ENCODE measurements at places on chromosomes 16 and 17.

GRCh38 chr16:84677017-84677803 is 22.6 kb upstream of the USP10 start:
- no peak for DNase-seq

GRCh38 chr16:13999895-14000425 is 71.2 kb upstream of the MRTFB start:
- no peak for DNase-seq

GRCh38 chr16:50340578-50340977 is 28.2 kb downstream of the BRD7 start:
- no peak for DNase-seq

GRCh38 chr16:11526655-11527350 is 59.9 kb downstream of the LITAF start:
- no peak for DNase-seq

- DNase-seq: no peak
Measured at GRCh38 chr17:39236450-39236927, 10.7 kb upstream of the STAC2 start.

- no peak for DNase-seq
Measured at GRCh38 chr17:40352779-40353394, 11.7 kb downstream of the GJD3 start.

DNA sequence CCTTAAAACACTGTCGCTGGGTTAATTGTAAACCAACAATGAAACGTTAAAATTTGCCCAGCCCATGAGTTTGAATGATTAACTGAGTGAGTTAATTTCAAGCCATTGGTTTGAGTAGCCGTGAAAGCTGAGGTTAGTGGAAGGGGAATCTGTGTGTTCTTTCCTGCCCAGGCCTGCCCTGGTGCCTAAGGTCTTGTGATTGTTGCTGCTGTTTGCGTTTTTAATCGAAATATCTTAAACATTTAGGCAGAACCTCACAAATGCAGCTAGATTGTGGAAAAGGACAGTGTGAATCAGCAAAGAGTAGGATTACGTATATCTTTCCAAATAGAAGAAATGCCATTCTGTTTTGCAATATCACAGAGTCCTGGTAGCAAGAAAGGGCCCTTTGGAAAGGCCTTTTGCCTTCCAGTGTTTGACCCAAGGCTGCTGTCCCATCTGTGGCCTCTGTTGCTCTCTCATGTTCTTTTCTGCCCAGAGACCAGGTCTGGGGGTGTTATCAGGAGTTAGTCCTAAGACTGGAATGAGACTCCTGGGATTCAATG is 113.8 kb downstream of the MSI2 start:
- DNase-seq: no peak

DNA sequence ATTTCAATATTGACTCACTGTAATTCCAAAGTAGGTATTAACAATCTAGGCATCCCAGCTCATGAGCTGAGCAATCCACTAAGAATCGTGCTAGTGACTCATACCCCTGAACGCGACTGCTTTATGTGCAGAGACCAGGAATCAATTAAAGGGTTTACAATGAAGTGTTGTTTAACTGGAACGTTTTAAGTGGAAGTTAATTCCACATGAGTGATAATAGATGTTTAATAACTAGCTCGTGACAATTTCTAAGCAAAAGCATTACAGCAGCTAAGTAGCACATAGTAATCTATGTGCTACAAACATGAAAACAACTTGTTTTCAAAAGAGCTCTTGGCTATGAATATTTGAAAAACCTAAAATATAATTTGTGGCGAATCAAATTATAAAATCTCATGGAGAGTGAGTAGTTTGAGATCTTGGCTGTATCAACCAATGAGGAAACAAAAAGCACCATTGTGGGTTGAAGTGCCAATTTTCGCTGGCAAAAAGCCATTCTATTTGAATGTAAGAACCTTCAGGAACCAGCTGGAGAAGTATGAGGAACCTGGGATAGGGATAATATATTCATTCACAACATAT is 9.4 kb downstream of the GJC1 start:
- no peak for DNase-seq

GRCh38 chr17:54932711-54933110 is 32.1 kb downstream of the TOM1L1 start:
- DNase-seq: no peak

DNA sequence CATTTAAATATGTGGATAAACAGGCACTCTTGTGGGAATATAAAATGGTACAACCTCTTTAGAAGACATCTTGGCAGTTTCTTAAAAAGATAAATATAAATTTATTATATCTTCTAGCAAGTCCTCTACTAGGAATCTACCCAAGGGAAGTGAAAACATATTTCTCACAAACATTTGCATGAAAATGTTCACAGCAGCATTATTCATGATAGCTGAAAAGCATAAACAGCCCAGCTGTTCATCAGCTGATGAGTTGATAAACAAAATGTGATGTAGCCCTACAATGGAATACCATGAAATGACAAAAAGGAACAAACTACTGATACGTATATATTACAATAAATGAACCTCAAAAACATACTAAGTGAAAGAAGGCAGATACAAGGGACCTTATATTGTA is 12.0 kb downstream of the DGKE start:
- no peak for DNase-seq

GRCh38 chr16:1026784-1027500 is 45.4 kb downstream of the SOX8 start:
- no peak for DNase-seq

GRCh38 chr16:76583945-76584344 is 306.7 kb downstream of the CNTNAP4 start:
- DNase-seq: no peak

DNA sequence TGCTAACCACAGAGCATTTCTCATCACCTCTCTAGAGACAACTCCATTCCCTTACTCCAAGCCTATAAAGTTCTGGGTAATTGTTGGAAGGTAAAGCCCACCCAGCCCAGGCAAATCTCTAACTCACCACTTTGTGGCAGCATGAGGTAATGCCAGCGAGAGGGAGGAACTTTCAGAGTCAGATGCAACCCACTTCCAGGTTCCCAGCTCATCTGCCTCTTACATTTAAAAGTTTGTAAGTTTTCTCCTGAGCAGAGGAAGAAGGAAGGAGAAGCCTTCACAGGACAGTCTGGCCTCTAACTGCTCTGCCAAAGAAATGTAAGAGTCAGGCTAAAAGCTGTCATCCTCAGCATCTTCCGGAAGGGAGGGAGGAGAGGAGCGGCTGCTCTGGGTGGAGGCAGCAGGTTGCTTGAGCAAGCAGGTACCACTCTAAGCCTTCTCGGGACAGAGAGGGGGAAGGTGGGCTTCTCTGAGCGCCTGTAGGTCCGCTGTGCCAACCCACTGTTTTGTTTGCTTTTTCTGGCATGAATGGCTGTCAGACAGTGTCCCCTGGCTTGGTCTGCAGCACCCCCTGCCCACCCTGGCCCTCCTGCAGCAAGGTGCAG is 1.0 kb downstream of the ZNF319 start:
- no peak for DNase-seq

DNA sequence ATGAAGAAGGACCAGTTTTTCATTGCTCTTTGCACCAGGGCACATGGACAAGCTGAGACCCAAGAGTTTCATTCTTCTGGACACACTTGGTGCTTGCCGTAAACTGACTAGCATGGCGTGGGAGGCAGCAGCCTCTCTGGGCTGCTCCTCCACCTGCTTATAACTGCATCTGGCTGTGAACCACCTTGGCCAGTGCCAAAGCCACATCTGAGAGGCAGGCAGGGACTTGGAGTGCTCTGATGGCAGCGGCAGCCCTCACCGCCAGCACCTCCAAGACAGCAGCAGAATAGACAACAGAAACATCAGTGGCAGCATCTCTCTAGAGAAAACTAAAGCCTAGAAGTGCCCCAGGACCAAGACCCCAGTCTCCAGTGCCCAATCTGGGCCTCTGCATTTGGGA is 4.7 kb downstream of the KRT37 start:
- DNase-seq: no peak

GRCh38 chr16:69166221-69166833 is 20.6 kb upstream of the SNTB2 start:
- no peak for DNase-seq

- DNase-seq: peak; percentile 98
Measured at GRCh38 chr17:59154721-59155438, at the start of gene SKA2. TSS of gene SKA2 (minus strand) at chr17:59155186. CDS start at chr17:59155163, 23 bp downstream.

DNA sequence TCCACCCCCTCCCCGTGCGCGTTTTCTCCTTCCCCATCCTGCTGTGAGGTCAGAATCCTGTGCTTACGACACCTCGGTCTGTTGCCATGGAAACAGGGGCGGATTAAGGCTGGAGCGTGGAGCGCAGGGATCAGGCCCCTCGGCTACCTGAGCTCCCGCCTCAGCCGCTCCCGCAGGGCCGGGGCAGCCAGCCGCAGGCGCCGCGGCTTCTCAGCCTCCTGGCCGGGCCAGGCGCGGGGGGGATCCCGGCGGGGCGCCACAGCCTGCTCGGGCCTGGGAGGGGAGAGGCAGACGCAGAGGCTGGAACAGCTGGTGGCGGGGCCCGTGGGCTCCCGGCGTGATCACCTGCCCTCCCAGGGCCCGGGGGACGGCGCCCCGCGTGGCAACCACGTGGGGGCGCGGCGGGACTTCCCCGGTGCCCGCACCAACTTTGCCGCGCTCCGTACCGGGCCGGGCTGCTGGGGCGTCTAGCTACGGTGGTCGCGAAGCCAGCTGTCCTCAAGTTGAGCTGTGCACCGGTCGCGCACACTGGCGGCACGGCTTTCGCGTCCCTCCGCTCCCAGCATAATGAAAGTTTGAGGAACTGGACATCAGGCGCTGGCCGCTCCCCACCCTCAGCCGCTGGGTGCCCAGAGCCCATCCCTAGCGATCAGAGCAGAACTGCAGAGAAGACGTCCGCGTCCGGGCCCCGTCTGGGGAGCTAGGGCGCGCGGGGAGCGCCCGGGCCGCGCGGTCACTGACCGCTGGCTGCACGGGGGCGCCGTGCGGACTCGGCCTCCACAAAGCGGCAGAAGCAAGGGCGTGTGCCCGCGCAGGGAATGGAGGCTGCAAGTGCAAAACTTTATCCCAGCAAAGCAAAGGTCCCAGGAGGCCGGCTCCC is 1.2 kb downstream of the RTN4RL1 start:
- no peak for DNase-seq

DNA sequence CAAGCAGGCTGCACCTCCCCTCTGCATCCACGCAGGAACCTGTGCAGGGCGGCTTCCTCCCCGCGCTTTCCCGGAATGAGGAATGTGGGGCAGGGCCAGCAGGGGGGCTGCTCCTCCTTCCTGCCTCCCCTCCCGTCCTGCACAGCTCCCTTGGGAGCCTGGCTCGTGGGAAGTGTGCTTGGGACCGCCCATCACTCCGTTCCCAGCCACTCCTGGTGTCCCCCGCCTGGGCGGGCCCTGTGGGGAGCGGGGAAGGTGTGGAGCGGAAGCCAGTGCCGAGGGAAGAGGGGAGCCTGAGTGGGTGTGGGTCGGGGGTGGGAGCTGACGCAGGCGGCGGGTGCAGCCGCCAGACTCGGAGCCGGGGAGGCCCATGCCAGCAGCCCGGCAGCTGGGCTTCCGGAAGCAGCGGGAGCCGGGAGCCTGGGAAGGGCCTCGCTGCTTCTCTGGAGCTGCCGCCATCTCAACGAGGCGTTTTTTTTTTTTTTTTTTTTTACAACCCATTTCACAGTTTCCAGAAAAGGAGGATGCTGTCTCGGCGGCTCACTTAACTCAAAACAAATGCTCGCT is 24.1 kb downstream of the BAHCC1 start:
- DNase-seq: no peak

DNA sequence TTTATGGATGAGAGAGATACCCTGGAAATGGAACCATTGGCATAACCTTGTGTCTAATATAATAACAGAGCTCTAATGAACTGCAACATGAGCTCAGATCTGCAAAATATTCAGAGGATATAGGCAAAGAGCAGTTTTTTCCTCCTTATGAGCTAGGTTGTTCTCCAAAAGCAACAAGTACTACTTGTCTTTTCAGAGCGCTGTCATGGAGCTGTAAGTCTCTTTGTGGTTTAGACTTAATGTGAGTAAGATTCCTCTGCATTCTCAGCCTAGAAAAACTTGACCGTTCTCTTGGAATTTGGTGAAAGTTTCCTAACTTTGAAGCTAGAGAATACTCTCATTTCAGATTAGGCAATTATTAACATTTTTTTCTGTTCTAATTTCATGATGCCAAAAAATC is 85.2 kb downstream of the FTO start:
- DNase-seq: no peak

- no peak for DNase-seq
Measured at GRCh38 chr17:1992541-1992940, 32.6 kb downstream of the RTN4RL1 start.

GRCh38 chr17:19978209-19978802 is 678 bp upstream of the AKAP10 start:
- no peak for DNase-seq

GRCh38 chr17:66841744-66842143 is 6.8 kb downstream of the CACNG5 start:
- no peak for DNase-seq

GRCh38 chr16:70253291-70254106 is 1.8 kb upstream of the EXOSC6 start:
- no peak for DNase-seq

- DNase-seq: no peak
Measured at GRCh38 chr16:84380405-84380804, 12.1 kb downstream of the ATP2C2 start.

DNA sequence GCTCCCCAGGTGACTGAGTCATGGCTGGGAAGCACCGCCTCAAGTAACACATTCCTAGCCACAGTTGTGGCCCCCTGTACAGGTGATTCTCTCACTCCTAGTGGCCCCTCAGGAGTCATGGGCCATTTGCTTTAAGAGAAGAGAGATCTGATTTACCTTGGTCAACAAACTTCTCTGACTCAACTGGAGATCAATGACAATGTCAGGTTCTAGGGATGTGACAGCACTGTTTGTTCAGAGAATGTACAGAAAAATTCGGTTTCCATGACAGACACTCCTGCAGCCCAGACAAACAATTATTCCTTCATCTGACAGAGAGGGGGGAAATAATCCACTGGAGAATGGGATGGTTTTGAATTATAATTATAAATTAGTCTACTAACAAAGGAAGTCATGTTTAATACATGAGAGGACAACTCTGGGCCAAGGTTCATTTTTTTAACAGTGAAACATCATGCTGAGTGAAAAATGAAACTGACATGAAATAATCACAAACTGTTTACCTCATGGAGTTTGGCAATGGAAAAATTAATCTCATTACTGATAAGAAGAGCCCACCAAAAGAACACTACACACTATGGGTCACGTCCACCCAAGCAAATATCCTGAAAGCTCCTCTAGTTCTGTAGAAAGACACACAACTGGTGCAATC is 9.7 kb downstream of the ERN1 start:
- no peak for DNase-seq

DNA sequence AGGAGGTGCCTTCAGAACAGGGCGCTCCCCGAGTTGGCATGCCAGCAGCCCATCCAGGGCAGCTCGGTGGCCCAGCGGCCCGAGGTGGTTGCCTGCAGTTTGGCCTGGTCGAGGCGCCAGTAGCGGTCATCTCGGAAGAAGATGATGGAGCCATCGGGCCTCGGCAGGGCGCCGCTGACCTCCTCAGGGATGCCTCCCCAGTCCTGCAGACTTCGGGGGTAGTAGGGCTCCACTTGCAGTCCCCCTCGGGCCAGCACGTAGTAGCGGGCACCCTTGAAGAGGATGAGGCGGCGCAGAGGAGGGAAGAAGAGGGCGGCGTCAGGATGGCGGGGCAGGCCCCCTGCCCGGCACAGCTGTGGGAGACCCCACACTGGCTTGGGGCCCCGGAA is 5.8 kb downstream of the C17orf50 start:
- no peak for DNase-seq

Measured in esophagus squamous epithelium (tissue), 5 donors.